ENCODE measurements at places on chromosomes 5 and 9. TPM values are rescaled to one million over a fixed set of nuclear protein-coding genes. Genes with fewer than 3 reads are reported as not detected.

The TEX48 gene
- not detected for polyA plus RNA-seq

The FSD1L gene
- 0.08 TPM for polyA plus RNA-seq

The SGCD gene
- polyA plus RNA-seq: not detected

The ADAMTSL2 gene
- not detected for polyA plus RNA-seq

The CD74 gene
- polyA plus RNA-seq: 415 TPM

The CATSPER3 gene
- not detected for polyA plus RNA-seq

The LCN1 gene
- not detected for polyA plus RNA-seq

DNA sequence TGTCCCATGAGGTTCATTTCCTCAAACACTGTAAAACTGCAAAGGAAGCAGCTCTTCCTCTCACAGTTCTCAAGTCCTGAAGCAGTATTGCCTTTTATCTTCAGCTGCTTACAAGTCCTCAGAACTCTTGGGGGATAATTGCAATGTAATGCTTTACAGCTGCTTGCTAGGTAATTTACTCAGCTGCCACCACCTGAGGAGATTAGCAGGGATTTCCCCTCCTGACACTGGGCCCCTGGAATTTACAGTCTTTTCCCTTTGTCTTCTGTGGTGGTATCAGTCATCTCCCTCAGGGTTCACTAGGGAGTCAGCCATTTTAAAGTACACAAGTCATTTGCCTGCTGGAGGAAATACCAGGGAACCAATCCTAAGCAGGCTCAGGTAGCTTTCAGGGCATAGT, 754.3 kb upstream of the GRAMD2B start:
- no peaks in the 10 kb centered on the region for H3K4me1 ChIP-seq
- DNase-seq: no peak
- no peaks in the 10 kb centered on the region for H3K27me3 ChIP-seq
- H3K27ac ChIP-seq: no peak overlapping the region
- no peak overlapping the region for H3K4me3 ChIP-seq
- H3K36me3 ChIP-seq: no peaks in the 10 kb centered on the region

DNA sequence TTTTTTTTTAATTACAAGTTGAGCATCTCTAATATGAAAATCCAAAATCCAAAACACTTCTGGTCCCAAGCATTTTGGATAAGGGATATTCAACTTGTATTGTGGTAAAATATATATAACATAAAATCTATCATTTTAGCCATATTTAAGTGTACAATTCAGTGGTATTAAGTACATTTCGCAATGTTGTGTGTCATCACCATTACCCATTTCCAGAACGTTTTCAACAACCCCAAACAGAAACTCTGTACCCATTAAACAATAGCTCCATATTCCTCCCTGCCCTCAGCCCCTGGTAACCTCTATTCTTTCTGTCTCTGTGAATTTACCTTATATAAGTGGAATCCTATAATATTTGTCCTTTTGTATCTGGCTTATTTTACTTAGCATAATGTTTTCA, 24.9 kb downstream of the TICAM2 start:
- H3K4me3 ChIP-seq: no peak overlapping the region
- H3K36me3 ChIP-seq: peaks cover 5% of the 10 kb centered on the region
- H3K4me1 ChIP-seq: no peaks in the 10 kb centered on the region
- DNase-seq: no peak

DNA sequence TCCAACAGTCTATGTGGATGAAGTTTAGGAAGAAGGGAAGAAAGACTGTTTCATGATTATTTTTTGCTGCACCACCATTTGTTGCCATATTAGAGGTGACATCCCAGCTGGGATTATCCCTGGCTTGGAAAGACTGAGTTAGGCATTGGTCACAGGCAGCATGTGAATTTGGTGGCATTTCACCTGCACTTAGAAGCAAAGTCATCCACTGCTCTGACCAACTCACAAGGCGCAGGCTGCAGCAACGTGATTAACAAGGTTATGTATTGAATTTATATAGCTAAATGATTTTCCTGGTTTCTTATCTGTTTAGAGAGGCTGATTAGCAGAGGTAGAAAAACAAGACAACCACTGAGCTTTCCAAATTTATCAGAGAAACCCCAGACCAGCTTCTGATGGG, 2.7 kb downstream of the FYB1 start:
- H3K27me3 ChIP-seq: no peaks in the 10 kb centered on the region
- DNase-seq: no peak
- H3K4me3 ChIP-seq: peak overlapping the region; percentile 80

- no peak for DNase-seq
- no peaks in the 10 kb centered on the region for H3K27me3 ChIP-seq
- peak overlapping the region; percentile 36 for H3K4me3 ChIP-seq
- peaks cover 2% of the 10 kb centered on the region for H3K36me3 ChIP-seq
- H3K27ac ChIP-seq: peak overlapping the region; percentile 84
- H3K4me1 ChIP-seq: peaks cover 49% of the 10 kb centered on the region
Observed at GRCh38 chr5:176986280-176986679, 20.3 kb downstream of the UIMC1 start.

DNA sequence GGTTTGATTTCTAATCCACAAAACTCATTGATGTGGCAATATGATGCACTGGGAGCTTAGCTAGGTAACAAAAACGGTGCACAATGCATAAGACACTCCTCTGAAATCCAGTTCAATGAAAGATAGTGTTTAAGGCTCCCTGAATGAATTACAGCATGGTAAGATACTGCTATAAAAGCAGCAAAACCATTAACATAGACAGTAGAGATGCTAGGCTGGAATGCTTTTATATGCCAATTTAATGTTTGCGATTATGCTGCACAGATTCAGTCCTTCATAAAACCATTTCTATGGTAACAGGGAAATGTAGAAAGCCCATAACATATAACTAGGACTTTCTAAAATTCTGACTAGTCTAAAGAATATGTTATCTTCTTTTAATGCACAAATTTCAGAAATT, 180.8 kb upstream of the NUDT12 start:
- no peak for DNase-seq
- no peak overlapping the region for H3K4me3 ChIP-seq
- no peaks in the 10 kb centered on the region for H3K36me3 ChIP-seq

GRCh38 chr9:34484678-34485077, 26.1 kb downstream of the DNAI1 start:
- peaks cover 23% of the 10 kb centered on the region for H3K27me3 ChIP-seq
- no peak for DNase-seq
- no peaks in the 10 kb centered on the region for H3K36me3 ChIP-seq
- no peak overlapping the region for H3K27ac ChIP-seq
- no peak overlapping the region for H3K4me3 ChIP-seq

- H3K27me3 ChIP-seq: no peaks in the 10 kb centered on the region
- peaks cover 66% of the 10 kb centered on the region for H3K36me3 ChIP-seq
- peaks cover 66% of the 10 kb centered on the region for H3K4me1 ChIP-seq
- DNase-seq: peak; percentile 41
- peak overlapping the region; percentile 78 for H3K4me3 ChIP-seq
Observed at GRCh38 chr5:157222506-157223230, 42.0 kb downstream of the ITK start.

DNA sequence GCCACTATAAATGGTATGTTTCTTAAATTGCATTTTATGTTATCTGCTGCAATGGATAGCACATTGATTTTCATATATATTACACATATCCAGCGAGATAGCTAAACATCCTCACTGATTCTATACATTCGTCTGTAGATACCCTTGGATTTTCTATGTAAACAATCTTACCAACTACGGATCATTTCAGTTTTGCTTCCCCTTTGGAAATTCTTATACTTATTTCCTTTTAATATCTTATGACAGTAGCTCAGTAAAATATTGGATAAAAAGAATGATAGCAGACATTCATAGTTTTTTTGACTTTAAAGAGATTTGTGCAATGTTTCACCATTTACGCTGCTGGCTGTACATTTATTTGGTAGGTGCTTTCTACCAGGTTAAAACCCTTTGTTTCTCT, 254.9 kb downstream of the SYK start:
- H3K4me3 ChIP-seq: no peak overlapping the region
- no peak overlapping the region for H3K27ac ChIP-seq
- H3K36me3 ChIP-seq: no peaks in the 10 kb centered on the region
- H3K27me3 ChIP-seq: no peaks in the 10 kb centered on the region
- no peaks in the 10 kb centered on the region for H3K4me1 ChIP-seq

DNA sequence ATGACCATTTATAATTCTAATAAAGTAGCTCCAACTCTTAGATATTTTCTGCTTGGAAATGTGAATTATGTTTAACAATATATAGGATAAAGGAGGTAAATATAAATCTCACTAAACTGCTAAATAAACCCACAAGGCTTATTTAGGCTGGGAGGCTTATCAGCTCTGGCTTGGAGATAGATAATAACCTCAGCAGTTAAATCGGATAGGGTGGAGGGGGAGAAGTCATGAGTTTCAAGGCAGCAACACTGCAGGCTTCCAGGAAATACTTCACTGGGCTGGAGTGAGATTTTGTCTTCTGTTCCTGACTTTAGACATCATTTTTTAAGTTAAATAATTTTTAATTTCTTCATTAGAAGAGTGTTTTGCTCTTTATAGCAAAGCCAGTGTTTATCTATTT, 80.0 kb upstream of the ITGA2 start:
- H3K27ac ChIP-seq: no peak overlapping the region
- no peaks in the 10 kb centered on the region for H3K27me3 ChIP-seq
- no peak overlapping the region for H3K4me3 ChIP-seq
- no peaks in the 10 kb centered on the region for H3K36me3 ChIP-seq
- H3K4me1 ChIP-seq: peaks cover 8% of the 10 kb centered on the region

DNA sequence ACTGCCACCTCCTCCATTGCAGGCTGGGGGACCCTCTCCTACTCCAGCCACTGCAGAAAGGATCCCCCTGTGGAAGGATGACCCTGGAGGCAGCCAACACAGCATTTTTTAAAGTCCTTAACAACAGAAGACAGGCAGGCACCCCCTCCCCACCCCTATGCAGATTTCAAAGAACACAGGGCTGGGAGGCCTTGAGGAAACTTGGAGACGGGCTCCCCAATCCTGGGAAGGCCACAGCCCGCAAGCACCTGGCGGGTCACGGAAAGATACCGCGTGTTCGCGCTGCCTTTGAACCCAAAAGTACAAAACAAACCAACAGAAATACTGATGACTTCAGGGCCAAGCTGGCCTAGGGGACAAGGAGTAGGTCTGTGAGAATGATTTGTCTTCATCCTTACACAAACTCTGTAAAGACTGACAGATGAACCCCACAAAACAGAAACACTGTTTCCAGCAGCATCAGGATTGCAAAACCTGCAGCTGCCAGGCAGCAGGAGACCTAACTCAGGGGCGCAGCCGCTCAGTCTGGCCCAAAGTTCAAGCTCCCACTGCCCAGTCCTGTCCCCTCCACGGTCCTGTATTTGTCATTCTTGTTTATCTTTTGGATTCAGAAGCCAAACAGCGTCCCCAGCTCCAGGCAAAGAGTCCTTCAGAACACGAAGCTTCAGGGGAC, 13.8 kb downstream of the VAV2 start:
- H3K4me1 ChIP-seq: peaks cover 4% of the 10 kb centered on the region
- H3K4me3 ChIP-seq: no peak overlapping the region
- H3K27me3 ChIP-seq: no peaks in the 10 kb centered on the region
- no peak overlapping the region for H3K27ac ChIP-seq
- DNase-seq: no peak
- no peaks in the 10 kb centered on the region for H3K36me3 ChIP-seq

Data from naive thymus-derived CD8-positive, alpha-beta T cell (primary cell).